ENCODE measurements at places on chromosomes 7 and 10.

- DNase-seq, result no peak
These were observed 196.9 kb downstream of the GRID1 start for GRCh38 chr10:86169506-86170254.

- no peak for DNase-seq
These were observed 6.7 kb upstream of the BTBD16 start for GRCh38 chr10:122264436-122264835.

GRCh38 chr10:88221010-88221973 lies 357.9 kb downstream of the PTEN start:
- no peak for DNase-seq

DNA sequence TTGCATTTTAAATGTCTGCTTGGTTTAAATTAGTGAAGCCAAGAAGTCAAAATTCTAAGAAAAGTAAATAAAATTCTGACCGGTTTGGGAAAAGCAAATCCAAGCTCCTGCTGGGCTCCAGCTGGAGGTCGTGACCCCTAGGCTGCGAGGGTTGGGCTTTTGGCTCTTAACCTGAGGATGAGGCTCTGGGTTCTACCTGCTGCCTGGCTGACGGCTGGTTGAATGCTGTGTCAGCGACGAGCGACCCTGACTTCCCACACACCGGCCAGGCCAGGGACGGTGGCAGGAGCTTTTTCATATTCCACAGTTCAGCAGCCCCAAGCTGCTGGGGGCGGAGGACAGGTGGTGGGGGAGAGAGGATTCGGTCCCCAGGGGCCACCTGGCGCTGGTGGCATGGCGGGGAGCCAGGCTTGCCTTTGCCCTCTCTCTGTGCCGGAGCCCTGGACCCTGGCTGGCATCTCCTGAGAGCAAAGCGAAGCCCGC lies 843 bp upstream of the PLPP4 start:
- no peak for DNase-seq

GRCh38 chr10:51806079-51806835 lies 106.9 kb upstream of the CSTF2T start:
- DNase-seq, result no peak

DNA sequence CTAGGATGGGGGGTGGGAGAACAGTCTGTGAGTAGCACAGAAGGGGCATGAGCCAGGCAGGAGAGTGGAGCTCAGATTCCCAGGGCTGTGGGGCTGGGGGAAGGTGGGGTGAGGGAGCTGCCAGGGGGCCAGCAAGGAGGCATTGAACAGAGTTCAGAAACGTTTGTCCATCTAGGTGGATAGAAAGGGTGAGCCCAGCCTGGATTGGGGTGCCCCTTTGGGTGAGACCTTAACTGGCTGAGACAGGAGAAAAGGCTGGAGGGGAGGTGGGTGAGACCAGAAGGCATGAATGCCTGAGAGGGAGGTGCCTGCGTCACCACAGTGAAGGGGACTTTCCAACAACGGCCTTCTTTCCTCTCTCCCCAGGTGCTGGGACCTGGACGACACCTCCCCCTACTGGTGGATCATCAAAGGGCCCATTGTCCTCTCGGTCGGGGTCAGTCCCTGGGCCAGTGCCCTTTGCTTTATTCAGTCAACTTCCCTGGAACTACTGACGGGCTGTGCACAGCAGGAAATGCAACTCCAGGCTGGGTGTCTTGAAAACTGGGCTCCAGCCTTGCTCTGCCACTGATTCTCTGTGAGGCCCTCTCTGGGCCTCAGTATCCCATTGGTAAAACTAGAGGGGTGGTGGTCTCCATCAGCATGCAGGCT lies 11.0 kb downstream of the GHRHR start:
- no peak for DNase-seq

DNA sequence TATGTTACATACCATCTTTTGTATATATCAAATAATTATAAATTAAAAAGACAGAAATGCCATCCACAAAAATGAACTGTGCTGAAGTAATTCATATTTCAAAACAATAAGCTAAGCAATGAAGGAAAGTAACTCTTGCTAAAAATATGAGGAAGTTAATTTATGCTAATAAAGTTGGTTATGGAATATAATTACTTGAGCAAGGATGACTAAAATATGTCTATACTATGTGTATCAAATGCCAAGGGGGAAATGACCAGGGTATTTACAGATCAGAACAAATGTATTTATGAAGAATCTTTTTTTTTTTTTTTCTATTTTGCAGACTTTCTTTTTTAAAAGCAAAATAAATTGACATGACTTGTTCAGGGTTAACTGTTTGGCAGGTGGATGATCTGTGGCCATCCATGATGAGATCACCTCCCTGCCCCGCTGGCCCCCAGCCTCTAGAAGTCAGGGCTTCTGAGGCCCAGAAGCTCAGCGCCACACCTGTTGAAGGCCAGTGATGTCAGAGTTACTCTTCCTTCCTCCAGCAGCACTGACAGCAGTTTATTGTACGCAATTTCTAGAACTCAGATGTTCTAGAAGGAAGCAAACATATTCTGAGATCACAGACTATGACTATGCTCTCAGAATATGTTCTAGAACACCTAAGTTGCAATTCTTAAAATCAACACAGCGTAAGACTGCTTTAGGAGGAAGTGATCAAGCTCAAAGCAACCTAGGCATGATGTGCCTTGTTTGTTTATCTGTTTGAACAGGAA lies 196.1 kb upstream of the KLF14 start:
- no peak for DNase-seq

DNA sequence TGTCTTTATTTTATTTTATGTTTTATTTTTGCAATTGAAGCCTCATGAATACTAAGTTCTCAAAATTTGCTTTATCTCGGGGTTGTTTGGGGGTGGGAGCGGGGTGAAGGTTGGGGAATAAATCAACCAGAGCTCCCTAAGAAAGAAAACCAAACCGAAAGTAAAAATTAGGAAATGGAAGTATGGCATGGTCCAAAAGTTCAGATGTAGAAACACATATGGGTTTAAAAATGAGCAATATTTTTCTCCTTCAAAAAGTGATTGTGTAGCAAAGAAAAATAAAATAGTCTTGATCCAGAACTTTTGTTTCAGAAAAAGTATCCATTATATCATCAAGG lies 177.4 kb upstream of the PLXDC2 start:
- no peak for DNase-seq

DNA sequence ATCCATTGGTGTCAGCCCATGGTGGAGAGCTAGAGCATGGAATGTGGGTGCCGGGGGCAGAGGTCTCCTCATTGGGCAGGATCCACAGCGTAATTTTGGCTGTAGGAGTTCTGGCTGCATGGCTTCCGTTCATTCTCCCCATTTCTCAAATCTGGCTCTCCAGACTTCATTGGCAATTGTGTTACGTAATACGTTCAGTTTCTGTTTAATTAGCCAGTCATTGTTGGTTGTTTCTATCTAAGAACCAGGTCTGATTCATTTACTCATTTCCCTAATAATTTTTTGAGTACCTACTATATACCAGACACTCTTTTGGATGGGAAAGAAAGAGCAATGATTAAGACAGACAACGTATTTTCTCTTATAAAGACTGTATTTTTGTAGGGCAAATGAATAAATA lies 299.6 kb downstream of the CSTF2T start:
- DNase-seq, result no peak

DNA sequence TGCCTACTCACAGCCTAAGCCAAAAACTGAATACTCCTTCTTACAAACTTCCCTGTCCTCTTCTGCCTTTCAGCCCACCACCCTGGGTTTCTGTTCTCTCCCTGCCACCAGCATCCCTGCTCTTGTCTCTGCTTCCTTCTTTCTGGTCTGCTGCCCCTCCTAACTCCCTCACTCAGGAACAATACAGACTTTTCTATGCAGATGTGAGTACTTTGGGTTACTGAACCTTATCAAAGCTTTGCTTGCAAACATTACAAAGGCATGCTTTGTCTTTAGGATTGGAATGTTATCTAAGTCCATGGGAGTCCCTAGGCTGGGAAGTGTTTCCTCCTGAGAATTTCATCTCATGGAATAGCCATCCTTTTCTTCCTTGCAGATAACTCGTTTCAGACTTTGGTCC lies 28.9 kb downstream of the CNNM1 start:
- no peak for DNase-seq

DNA sequence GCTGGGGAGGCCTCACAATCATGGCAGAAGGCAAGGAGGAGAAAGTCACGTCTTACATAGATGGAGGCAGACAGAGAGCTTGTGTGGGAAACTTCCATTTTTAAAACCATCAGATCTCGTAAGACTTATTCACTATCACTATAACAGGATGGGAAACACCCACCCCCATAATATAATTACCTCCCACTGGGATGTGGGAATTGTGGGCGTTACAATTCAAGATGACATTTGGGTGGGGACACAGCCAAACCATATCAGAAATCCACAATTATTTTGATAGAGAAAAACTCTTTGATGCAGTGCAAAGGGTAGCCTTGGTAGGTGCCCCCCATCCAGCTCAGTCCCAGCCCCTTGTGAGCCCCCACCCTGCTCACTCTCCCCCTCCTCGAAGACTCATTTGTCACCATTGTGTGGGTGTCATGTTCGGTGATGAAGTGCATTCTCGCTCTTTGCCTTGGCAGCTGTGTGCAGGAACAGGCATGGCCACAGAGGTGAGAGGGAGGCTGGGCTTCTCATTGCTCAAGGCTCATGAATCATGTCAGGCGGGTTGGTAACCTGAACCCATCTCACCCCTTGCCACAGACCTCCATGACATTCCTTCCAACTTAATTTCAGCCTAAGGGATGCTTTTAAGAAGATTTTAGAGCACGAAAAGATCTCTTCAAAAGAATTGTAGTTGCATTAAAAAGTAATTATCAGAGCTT lies 75.9 kb downstream of the BUB3 start:
- no peak for DNase-seq
